ENCODE measurements at places on chromosomes 7 and 10.
A peak's percentile ranks its signal among the peaks of the same experiment; 100 is the strongest.

DNA sequence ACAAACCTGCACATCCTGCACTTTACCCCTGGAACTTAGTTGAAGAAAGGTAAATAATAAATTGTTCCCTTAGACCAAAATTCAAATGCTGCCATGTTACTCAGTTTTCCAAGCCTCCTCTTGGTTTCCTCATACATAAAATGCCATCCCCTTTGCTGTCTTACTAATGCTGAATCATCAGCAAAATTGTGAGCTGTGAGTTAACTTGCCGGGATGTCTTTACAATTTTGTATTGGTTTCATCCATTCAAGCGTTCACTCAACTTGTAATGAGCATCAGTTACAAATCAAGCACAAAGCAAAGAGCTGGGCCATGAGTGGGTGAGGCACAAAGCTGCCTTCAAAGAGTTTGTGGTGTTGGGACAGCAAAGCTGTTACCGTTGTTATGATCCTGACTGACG lies 395.8 kb upstream of the ZMIZ1 start:
- DNase-seq = no peak

- DNase-seq = no peak
Observed at GRCh38 chr7:114082642-114083165, 163.9 kb upstream of the PPP1R3A start.

GRCh38 chr7:4642468-4643203 lies 39.5 kb upstream of the FOXK1 start:
- no peak for DNase-seq

GRCh38 chr10:113278221-113278620 lies 274.6 kb upstream of the HABP2 start:
- DNase-seq = no peak

DNA sequence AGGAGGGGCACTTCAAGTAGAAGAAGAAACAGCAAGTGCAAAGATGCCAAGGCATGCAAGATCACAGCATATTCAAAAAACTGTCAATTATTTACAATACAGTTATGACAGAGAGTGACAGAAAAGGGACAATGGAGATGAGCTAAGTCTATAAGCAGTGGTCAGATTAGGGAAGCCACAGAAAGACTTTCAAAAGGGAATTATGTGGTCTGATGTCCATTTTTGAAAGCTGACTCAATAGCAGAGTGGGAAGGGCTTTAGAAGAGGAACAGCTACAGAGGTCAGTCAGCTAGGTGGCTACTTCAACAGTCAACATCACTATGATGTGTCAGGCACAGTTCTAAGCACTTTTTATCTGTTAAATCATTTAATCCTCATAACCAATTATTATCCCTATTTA lies 45.2 kb upstream of the SPOCK2 start:
- DNase-seq = no peak

GRCh38 chr7:7979558-7979957 lies 11.0 kb downstream of the GLCCI1 start:
- DNase-seq = no peak

DNA sequence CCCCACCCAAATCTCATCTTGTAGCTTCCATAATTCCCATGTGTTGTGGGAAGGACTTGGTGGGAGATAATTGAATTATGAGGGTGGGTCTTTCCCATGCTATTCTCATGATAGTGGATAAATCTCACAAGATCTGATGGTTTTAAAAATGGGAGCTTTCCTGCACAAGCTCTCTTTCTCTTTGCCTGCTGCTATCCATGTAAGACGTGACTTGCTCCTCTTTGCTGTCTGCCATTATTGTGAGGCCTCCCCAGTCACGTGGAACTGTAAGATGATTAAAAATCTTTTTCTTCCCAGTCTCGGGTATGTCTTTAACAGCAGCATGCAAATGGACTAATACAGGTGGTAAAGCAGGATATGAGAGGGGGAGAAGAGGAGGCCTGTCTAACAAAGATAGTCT lies 88.3 kb downstream of the TMEM106B start:
- DNase-seq = no peak

DNA sequence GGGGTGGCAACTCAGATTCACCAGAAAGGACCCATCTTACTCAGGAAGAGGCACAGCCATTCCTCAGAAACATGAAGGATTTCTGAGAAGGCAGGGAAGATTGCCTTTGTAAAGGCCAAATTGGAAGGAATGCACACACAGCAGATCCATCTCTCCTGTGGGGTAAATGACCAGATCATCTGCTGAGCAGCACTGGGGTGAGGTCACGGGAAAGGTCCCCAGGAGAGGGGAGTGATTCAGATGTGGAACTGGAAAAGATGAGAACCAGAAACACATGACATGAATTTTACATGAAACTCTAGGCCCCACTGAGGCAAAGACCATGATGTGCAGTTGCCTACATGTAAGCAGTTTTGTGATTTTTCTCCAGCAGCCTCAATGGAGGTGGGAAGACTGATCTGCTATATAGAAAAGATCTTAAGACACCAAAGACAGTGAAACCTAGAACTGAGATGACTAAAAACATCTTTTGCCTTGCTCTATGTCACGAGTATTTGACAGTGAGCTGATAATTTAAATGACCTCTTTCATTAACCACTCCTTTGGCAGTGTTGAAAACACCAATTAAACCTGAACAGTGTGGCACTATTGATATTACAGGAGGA lies 91.6 kb downstream of the AMPH start:
- no peak for DNase-seq

DNA sequence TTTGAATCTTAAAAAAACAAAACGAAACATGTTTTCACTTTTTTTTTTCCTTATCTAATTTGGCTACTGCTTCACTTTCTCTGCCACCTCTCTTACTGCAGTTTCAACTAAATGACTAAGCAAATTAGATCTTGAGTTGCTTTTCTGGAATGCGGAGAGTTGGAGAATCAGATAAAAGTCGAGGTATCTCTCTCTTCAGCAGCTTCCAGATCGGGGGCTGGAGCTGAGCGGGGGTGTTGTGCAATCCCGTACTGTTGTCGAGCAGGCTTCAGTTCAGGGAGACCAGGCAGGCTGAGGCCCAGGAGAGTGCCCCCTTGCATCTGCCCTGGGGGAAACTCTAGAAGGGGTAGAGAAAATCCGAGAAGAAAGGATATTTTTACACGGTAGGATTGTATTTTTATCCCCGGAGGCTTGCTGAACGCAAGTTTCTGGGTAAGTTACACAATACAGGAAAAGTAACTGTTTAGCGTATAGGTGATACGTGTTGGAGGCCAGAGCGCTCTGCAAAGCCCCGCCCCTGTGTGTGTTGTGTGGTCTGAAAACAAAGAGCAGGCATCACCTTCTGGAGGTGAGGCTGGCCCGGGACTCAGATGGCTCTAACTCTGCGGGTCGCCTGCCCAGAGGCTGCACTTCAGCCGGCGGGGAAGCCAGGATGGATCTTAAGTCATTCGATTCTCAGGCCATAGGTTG lies 116.6 kb downstream of the KLF6 start:
- peak; percentile 74 for DNase-seq

DNA sequence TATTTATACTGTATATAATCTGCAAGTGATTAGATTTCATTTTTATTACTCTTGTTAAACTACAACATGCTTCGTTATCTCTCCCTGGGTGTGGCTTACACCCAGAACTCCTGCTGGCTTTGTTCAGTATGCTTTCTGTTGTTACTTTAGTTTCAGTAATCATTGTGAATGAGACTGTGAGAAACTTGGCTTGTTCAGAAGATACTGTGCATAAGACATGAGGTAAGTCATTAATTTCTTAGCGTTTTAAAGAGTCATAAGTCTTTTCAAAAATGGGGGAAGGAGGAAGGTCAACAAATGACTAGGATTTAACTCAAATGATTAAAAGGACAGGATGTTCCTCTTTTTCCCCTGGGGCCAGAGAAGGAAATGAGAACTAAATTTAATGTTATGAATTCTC lies 11.6 kb upstream of the ADD3 start:
- DNase-seq = no peak

DNA sequence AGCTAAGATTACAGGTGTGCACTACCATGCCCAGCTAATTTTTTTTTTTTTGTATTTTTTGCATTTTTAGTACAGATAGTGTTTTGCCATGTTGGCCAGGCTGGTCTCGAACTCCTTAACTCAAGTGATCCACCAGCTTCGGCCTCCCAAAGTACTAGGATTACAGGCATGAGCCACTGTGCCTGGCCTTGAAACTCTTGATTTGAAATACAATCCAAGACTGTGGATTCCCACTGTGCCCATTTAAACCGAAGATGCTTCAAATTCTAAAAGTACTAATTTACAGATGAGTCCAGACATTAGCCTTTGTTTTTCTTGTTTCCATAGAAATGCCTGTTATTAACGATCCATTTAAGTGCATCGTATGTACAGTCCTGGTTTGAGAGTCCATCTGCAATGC lies 130.9 kb downstream of the CACNA2D1 start:
- no peak for DNase-seq

DNA sequence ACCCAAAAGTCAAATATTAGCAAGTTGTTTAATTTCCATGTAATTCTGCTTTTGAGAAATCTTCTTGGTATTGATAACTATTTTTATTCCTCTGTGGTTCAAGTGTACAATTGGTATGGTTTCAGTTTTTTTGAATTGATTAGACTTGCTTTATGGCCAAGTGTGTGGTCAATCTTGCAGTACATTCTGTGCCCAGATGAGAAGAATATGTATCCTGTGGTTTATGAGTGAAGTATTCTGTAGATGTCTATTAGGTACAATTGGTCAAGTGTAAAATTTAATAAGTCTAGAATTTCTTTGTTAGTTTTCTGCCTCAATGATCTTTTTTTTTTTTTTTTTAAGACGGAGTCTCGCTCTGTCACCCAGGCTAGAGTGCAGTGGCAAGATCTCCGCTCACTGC lies 36.6 kb upstream of the C7orf33 start:
- DNase-seq = no peak

- DNase-seq = no peak
Observed at GRCh38 chr7:28837216-28837615, 120.9 kb downstream of the TRIL start.

DNA sequence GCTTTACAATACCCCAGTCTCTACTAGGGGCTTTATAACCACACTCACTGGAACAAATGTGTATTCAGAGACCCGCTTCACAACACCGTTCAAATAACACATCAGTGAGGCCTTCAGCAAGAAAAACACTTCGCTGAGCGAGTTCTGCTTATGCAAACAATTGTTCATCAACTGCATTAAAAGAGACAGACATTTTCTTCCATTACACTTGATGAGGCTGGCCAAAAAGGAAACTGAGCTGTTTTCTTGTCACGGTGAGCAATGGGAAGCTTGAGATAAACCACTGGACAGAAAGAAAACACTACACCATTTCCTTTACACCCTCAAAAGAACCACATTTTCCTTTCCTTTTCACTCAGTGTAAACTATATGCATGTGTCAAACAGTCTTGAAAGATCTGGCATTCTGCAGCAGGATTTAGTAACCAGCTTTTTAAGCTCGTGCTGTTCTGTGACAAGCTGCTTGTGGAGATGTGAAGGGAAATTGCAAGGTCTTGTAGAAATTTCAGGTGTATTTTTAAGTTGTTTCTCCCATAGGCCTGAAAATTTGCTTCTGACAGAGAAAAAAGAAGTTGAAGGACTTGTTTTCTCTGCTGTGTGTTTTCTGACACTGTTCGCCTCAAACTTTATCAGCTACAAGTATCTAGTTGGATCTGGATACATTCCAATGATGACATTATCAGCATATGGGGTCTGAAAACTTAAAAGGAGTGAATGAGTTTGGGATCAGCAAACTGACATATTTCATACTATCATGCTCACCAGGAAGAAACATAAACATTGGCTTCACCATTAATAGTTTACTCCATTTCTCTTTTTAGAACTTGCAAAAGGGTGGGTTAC lies 693.1 kb downstream of the PARD3 start:
- no peak for DNase-seq

GRCh38 chr10:77284797-77285196 lies 352.8 kb downstream of the KCNMA1 start:
- DNase-seq = no peak

GRCh38 chr10:46541017-46541661 lies 15.3 kb downstream of the GPRIN2 start:
- no peak for DNase-seq

GRCh38 chr10:19595212-19595845 lies 220.9 kb upstream of the PLXDC2 start:
- no peak for DNase-seq

Measured in CD4-positive, alpha-beta T cell treated with Interleukin-15 for 4 hours (primary cell).